ENCODE measurements at places on chromosomes 7 and 10.

DNA sequence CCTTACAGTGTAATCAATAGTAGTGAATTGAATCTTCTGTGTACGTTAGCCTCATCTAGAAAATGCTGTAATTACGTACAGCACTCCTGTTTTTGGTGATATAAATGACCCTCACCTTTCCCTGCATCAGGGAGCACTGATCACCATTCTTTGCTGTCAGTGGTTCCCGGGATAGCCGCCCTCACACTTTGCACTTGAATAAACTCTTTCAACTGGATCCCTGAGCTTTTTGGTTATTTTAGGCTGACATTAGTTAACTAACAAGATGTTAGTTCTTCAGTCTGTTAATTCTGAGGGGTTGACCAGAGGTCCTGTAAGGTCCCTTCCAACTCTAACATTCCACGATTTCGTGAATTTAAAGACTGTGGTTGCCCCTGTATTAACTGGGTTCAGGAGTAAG, 23.4 kb upstream of the ZC3HAV1 start:
- DNase-seq = no peak

DNA sequence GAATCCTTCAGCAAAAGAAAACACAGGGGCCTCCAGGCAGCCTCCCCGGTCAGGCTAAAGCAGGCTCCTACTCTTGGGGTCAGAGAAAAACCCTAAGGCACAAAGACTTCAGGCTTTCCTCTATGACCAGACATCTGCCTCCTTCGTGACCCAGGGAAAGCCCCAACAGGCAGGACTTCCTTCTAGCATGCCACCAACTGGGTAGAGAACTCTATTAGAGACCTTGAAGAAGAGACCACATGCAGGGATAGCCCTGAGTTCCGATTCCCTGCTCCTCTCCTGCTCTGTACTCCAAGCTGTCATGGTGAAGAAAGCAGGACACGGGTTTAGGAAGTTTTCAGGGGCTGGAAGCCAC, 1.3 kb downstream of the TRPV6 start:
- DNase-seq = no peak

- no peak for DNase-seq
These were observed 4.6 kb downstream of the SHOC2 start for GRCh38 chr10:110923856-110924493.

DNA sequence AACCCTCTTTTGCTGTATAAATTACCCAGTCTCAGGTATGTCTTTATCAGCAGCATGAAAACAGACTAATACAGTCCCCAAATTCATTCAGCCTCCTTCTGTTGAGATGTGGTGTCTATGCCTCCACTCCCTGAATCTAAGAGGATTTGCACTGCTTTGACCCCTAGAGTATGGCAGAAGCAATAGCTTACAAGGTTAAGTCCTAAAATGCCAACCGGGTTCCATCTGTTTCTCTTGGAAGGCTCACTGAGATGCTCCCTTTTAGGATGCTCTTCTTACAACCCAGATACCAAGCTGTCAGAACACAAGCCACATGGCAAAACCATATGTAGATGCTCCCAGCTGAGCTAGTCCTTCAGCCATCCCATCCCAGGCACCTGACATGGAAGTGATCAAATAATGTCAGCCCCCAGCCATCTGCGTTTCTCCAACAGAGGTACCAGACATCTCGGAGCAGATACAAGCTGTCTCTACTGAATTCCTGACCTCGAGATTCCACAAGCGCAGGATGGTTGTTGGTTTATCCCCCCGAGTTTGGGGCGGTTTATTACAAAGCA, 20.2 kb downstream of the CALN1 start:
- DNase-seq = no peak

GRCh38 chr10:44020322-44021111, 364.4 kb downstream of the CXCL12 start:
- DNase-seq = no peak

- no peak for DNase-seq
These were observed 45.5 kb upstream of the TARP start for GRCh38 chr7:38318803-38319416.

GRCh38 chr10:5888351-5888750, 1.3 kb downstream of the ANKRD16 start:
- DNase-seq = no peak

GRCh38 chr10:62873866-62874265, 57.7 kb upstream of the EGR2 start:
- DNase-seq = no peak

DNA sequence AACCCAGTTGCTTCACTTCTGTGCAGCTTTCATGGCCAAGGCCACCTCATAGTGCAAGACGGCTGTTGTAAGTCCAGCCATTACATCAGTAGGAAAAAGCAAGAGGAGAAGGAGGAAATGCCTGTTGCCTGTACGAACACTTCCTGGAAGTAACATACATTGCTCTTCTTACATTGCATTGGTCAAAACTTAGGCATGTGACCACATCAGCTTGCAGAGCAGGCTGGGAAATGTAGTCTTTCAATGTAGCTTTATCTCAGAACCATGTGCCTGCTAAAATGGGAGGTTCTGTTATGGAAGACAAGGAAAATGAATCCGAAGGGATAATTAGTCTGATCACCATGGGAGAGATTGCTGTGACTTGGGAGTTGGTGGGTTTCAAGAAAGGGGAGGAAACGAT, 4.3 kb downstream of the SLC29A3 start:
- DNase-seq = no peak

GRCh38 chr10:51233337-51234100, 159.2 kb downstream of the PRKG1 start:
- no peak for DNase-seq

- DNase-seq = no peak
These were observed 316.8 kb upstream of the STEAP1 start for GRCh38 chr7:89837515-89837914.

DNA sequence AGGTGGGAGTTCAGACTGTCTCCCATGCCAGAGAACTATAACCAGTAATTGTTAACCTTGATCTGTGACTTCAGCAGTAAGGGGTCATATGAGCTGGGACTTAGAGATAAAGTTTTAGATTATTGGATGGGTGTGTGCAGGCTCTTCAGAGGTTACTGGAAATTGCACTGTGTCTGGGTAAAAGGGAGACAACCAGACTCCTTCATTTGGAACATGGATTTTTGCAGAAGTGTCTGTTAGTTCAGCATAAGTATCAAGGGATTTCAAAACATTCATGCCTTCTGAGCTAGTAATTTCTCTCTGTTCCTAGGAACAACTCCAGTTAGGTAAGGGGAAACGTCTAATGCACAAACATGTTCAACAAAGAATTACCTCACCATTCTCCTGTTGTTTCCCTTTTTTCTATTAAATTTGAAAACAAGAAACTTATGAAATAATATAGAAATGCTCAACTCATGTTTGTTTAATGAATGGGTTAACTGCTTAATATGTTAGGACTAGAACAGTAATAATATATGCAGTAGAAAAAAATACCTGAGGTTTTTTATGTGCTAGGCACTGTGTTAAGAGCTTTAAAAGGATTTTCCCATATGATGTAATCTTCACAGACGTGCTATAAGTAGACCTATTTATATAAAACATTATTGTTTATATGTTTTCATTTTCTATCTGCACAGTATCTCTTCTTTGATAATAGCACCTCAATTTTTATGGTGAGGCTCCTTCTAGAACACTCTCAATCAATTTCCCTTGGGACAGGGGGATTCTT, 233.0 kb downstream of the CACNA2D1 start:
- DNase-seq = no peak

DNA sequence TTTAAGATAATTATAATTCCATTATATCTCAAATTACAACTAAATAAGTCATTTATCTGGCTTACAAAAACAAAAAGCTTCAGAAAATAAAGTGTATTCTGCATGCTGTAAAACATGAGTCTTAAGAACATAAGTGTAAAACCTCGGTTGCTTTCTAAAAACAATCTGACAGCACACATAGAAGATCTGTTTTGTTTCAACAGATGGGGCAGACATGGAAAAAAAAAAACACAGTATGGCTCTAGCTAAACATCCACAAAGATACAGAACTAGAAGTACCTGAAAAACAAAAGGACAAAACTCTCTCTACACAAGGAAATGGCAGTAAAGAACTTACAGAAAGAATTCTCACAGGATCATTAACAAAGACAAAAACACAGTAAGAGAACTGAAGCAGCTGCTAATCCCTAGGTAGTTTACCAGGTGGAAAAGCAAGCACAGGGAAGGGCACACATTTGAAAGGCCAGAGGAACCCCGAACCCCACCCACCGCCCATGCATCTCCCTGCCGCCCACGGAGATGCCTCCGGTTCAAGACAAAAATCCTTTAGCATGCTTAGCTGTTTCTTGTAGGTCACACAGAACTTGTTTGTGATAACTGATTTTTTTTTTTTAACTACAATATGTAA, 42.5 kb downstream of the DLD start:
- DNase-seq = no peak

- DNase-seq = no peak
These were observed 85.9 kb upstream of the GRB10 start for GRCh38 chr7:50868426-50869100.

DNA sequence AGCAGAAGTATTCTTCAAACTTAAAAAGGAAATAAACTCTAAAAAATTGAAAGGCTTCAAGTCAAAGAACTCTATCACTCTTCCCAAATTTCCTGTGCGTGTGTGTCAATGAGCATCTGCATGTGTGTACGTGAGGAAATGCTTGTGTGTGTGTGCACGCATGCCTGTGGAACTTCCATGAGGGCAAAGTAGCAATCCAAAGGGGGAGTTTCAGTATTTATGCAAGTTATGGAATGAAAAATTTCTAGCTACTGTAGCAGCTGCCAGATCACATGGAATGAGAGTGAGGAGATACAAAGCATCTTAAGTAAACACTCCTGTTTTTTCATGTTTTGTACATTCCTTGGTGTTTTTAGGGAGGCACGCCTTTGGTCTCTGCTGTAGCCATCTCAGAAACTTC, 152.6 kb downstream of the RAPGEF5 start:
- no peak for DNase-seq

DNA sequence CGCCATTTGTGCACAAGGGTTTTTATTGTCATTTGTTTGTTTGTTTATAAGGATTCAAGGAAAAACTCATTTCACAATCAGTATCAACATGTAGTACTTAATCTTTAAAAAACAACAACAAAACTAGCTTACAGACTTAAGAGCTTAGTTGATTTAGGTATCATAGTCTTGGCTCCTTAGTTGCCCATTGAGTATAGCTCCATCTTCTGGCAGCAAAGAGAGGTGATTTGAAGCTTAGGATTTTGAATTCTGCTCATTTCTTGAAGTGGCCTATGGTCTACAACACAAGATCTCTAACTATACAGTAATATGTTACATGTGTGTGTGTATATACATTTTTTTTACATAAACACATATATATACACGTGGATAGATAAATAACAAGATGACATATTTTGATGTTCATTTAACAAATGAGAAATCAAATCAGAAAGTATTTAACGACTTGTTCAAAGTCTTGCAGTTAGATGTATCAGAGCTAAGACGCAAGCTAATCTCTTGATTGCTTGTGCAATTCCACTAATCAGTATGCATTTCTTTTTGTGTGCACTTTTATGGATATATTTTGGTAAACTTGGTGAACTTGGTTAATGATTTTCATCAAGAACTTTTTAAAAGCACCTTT, 307.3 kb downstream of the CAMK1D start:
- no peak for DNase-seq

- DNase-seq = no peak
These were observed 29.1 kb upstream of the DGKB start for GRCh38 chr7:14931511-14932215.

- no peak for DNase-seq
These were observed 570.8 kb upstream of the MGMT start for GRCh38 chr10:128896116-128896795.
